NCI-H69 (cell line): ENCODE measurements at places on chromosomes 4 and X.

DNA sequence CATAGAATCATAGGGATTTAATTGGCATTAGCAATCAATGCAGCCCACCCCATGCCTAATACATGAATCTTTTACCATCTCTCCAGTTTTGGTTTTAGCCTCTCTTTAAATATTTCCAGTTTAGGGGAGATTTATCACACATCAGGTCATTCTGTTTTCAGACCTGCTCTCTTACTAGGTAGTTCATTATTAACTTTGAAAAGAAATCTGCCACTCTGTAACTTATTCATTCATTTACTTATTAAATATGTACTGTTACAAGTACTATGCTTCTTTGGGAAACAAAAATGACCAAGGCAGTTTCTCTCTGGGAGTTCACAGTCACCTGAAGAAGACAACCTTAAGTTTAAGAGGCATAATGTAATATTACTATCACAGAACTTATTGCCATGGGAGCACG, 62.1 kb downstream of the USO1 start:
- no peak for DNase-seq

- no peak for DNase-seq
These were observed 168.3 kb upstream of the PUDP start for GRCh38 chrX:7316280-7316679.

- DNase-seq, result no peak
These were observed 2.5 kb downstream of the ZNF182 start for GRCh38 chrX:48001260-48001659.

DNA sequence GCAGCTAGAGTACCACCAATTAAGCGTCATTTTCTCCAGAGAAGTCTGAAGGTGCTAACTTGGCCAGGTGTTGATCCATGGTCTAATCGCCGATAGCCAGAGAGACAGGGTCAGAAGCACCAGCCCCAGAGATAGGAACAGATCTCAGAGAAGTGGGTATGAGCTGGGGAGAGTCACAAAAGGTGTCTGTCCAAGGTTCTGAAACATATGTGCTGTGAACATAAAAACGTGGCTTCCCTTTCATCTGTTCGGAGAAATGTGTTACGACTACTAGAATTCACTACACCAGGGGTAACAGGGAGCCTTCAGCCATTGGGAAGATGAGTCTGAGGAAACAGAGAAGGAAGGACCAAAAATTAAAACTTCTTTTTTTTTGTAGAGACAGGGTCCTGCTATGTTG, 91.3 kb downstream of the FBXL5 start:
- DNase-seq, result no peak
